ENCODE measurements at places on chromosomes 2 and 18.

GRCh38 chr2:98935777-98936352 lies at the start of gene CRACDL:
TSS of gene CRACDL (minus strand) at chr2:98936225. CDS start at chr2:98846800, 89,425 bp downstream.
- no peak for DNase-seq

DNA sequence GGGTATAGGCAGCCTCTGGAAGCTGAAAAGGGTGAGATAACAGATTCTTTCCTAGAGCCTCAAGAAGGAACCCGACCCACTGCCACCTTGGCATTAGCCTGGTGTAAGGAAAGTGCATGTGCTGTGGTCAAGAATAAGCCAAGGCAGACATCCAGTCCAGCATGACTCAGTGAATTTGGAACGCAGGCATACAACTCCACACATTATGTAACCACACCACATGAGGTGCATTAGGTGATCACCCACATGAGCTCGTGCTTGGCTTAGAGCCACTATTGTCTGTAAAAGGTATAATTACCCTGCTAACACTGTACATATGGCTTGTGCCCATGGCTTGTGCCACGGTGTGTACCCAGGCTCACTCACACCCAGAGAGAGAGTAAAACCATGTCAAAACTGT lies 583.7 kb upstream of the HNMT start:
- no peak for DNase-seq

DNA sequence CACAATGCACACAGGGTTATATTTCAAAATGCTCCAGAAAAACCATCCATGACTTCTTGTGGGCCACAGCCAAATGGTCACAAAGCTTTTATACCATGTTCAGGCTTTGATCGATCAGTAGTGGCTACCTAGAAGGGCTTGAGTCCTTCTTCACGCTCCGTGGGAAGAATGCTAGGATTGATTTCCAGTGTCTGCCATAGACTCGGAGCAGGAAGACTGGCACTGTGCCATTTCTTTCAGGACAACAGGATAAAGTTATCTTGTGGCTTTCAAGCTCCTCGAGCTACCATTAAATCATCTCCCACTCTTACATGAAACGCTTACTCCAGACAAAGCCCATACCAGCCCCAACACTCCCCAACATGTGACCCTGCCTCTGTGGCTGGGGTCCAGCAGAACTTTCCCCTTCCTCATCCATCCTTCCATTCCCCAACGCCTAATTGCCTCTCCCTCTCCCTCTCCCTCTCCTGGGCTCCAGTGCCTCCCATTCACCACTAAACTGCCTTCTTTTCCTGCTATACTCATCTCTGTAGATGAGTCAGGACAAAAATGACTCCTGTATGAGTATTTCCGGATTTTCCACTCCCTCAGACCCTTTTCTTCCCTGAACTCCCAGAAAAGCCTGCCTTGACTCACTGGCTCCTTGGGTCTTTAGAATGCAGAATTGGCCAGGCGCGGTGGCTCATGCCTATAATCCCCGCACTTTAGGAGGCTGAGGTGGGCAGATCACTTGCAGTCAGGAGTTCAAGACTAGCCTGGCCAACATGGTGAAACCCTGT lies 40.9 kb downstream of the ADD2 start:
- no peak for DNase-seq

DNA sequence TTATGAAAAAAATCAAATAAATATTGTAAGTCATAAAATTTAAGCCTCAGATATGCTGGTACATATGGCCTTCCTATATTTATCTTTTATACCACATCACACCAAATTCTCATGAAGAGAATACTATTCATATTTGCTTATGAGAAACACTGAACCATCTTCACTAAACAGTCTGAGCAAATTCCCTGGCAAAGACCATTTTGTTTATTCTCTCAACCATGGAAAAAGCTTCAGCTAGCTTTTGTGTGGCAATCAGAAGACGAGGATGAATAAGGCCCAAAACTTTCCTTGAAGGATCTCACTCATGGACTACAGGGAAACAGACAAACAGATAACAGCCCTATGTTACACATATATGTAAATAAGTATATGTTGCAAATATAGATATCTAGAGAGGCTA lies 252.1 kb downstream of the TMX3 start:
- DNase-seq, result no peak

- no peak for DNase-seq
Observed at GRCh38 chr2:160365716-160366367, 127.8 kb downstream of the RBMS1 start.

- no peak for DNase-seq
Observed at GRCh38 chr2:64212801-64213321, 68.6 kb upstream of the PELI1 start.

DNA sequence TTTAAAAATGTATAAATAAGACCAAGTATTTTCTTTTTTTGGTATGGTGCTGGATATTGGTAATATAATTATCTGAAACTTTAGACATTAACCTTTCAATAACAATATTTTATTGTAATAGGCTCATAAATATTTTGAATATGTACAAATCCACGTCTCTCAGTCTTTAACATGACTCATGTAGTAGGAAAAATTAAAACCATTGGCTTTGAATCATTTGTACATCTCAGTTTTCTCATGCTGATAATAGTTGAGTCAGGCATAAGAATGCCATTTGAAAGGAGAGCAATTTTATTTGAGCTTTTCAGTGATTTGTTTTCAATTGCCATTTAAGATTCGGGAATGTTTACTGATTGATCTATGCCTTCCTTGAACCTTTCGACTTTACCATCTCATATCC lies 364.8 kb downstream of the TGIF1 start:
- no peak for DNase-seq

- no peak for DNase-seq
Observed at GRCh38 chr2:181007086-181007837, 26.9 kb downstream of the UBE2E3 start.

- DNase-seq, result no peak
Observed at GRCh38 chr2:109006971-109007370, 18.0 kb upstream of the EDAR start.

DNA sequence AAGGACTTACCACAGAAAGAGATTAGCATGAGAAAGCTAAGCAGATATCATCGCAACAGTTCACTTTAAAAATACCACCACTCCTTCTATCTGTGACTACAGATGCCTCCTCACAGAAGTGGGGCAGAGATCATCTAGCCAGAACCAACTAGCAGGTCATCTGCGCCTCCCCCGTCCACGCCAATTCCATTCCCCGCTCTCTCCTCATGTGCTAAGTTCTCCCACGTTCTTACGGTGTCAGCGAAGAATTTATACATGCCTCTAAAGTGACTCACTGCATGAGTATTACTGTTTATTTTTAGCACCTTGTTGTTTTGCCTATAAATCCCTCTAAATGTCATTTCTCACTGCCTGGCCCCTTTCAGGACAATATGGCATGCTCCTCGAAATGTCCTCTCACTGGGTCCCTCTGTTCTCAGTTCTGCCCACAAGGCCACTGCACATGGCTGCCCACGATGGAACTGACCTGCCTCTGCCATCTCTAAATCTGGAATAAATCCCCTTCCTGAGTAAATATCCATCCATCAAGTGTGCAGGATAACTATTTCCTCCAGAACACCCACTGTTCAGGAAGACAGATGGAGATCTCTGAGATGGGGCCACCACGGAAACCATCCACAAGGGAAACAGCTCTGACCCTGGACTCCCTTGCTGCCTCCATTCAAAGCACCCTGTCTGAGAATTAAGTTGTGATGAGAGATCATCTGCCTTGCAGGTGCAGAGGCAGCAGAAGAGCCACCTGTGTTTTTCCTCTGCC lies 137.7 kb downstream of the IRS1 start:
- no peak for DNase-seq

DNA sequence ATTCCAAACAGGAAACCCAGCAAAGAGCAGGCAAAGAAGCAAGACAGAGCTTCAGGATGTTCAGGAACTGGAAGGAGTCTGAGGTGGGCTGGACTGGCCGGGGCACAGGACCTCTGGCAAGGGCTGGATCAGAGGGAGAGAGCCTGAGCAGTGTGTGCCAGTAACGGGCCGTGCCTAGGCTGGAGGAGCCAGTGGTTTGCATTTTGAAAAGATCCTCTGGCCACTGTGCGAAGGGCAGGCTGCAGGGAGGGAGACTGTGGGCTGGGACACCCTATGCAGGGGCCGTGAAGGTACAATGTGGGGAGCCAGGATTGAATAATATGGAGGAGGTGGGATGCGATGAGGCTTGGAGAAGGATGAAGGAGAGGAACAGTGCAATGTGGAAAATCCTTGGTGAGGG lies 6.2 kb upstream of the SDC1 start:
- no peak for DNase-seq
